Pancreas (tissue), 10 donors: ENCODE measurements at places on chromosomes 7 and 10. TPM values are rescaled to one million over a fixed set of nuclear protein-coding genes. Genes with fewer than 3 reads are reported as not detected.

Gene ZPBP
- 0.19 TPM for total RNA-seq

Gene GBX1
- total RNA-seq = not detected

Gene CISD1
- 11.1 TPM for total RNA-seq

Gene RELN
- total RNA-seq = 1.00 TPM

Gene NEURL1
- total RNA-seq = 19.2 TPM

Gene WNT8B
- 0.18 TPM for total RNA-seq

Gene OR2A1
- not detected for total RNA-seq

DNA sequence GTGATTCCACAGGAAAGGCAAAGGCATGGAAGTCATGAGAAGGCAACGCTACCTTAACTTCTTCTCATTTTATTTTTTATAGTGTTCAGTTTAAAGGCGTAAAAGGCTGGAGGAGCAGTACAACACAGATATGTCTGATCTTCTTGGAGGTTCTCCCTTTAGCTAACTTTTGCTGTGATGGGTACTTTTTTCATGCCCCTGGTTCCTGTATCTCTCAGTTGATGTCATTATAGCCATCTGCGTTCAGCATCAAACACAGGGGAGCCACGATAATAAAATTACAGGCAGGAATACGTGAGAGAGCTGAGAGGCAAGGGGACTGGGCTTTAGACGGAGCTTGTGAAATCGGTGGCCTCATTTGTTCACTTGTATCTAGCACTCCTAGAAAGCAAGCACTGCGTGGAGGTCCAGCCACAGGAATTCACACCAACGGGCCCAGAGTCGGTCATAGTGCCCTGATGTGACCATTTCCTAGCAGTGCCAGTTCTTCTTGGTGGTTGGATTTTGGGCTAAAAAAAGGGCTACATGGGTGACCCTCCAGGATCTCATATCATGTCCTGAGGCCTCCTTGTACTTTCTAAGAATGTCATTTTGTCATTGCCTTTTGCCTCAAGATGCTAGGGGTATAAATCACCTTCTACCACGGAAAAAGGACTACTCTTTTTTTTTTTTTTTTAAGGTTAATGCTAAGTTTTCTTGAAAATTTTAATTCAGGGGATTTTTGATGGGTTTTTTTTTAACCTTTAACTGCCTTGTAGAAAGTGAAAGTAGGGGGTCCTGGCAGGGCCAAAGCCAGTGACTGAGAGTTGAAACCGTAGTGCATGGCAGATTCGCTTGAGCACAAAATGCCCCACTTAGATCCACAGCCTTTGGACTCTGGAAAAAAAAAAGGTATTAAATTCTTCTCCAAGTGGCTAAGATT lies 191.5 kb downstream of the CELF2 start:
- H3K36me3 ChIP-seq = no peaks in the 10 kb centered on the region
- no peak overlapping the region for H3K27ac ChIP-seq
- H3K4me3 ChIP-seq = no peak overlapping the region
- H3K27me3 ChIP-seq = no peaks in the 10 kb centered on the region
- no peak for DNase-seq

GRCh38 chr10:117003336-117003735 lies 1.7 kb downstream of the SHTN1 start:
- H3K4me3 ChIP-seq = peak overlapping the region; percentile 15
- no peaks in the 10 kb centered on the region for H3K27me3 ChIP-seq
- no peak for DNase-seq
- peaks cover 22% of the 10 kb centered on the region for H3K4me1 ChIP-seq
- no peak overlapping the region for H3K27ac ChIP-seq

- no peak for DNase-seq
- H3K27me3 ChIP-seq = no peaks in the 10 kb centered on the region
- H3K4me1 ChIP-seq = no peaks in the 10 kb centered on the region
- H3K4me3 ChIP-seq = no peak overlapping the region
Measured at GRCh38 chr7:100489121-100489520, 5.4 kb downstream of the NYAP1 start.

DNA sequence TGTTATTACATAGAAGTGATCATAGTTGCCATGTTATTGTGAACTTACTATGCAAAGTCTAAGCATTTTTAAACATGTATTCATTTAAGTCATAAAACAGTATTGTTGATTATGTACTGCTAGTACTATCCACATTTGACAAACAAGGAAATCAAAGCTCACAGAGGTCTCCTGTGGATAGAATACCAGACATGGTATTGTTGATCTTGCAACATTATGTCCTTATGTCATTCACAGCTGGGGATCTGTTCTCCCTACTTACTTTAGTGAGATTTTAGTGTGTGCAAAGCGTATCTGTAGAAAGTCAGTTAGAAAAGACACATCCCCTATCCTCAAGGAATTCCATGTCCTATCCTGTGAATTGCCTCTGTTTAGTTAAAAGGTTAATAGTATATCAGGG lies 106.1 kb downstream of the SND1 start:
- no peaks in the 10 kb centered on the region for H3K36me3 ChIP-seq
- no peak overlapping the region for H3K27ac ChIP-seq
- H3K4me1 ChIP-seq = peaks cover 17% of the 10 kb centered on the region
- H3K4me3 ChIP-seq = no peak overlapping the region
- no peak for DNase-seq
- H3K27me3 ChIP-seq = no peaks in the 10 kb centered on the region

DNA sequence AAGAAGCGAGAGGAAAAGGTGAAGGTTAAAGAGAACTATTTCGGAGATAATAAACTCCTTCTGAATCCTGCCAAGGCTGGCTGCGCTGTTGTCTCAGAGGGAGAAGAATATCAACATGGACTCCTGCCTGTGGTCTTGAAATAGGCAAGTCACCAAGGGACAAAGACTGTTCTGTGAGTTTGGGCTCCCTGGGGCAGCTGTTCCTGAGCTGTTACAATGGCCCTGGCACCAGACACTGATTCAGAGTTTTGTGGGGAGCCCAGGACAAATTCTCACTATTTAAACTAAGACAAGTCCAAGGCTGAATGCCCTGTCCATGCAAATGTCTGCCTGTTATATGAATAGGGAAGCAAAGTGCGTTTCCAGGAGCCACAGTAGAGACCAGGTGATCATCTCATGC lies 81.4 kb downstream of the PRPF18 start:
- no peak for DNase-seq
- no peaks in the 10 kb centered on the region for H3K36me3 ChIP-seq
- no peak overlapping the region for H3K27ac ChIP-seq
- no peaks in the 10 kb centered on the region for H3K27me3 ChIP-seq
- H3K4me1 ChIP-seq = no peaks in the 10 kb centered on the region
- H3K4me3 ChIP-seq = no peak overlapping the region

DNA sequence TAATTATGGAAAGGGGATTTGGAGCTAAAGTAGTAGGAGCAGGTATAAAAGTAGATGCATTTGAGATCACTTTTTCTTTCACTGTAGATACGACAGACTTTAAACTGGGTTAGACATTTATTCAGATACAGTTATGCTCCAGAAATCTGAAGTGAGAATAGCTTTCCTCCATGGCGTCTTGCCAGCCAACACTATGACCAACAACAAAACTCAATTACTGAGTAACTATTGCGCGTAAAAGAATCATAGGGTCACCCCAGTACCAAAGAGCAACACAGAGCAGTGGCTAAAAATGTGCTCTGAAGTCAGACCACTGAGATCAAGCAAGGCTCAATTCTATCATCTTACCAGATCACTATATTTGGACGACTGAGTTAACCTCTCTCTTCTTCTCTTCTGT lies 262.5 kb upstream of the SORCS1 start:
- H3K4me3 ChIP-seq = no peak overlapping the region
- H3K27me3 ChIP-seq = no peaks in the 10 kb centered on the region
- no peaks in the 10 kb centered on the region for H3K36me3 ChIP-seq
- no peak overlapping the region for H3K27ac ChIP-seq

DNA sequence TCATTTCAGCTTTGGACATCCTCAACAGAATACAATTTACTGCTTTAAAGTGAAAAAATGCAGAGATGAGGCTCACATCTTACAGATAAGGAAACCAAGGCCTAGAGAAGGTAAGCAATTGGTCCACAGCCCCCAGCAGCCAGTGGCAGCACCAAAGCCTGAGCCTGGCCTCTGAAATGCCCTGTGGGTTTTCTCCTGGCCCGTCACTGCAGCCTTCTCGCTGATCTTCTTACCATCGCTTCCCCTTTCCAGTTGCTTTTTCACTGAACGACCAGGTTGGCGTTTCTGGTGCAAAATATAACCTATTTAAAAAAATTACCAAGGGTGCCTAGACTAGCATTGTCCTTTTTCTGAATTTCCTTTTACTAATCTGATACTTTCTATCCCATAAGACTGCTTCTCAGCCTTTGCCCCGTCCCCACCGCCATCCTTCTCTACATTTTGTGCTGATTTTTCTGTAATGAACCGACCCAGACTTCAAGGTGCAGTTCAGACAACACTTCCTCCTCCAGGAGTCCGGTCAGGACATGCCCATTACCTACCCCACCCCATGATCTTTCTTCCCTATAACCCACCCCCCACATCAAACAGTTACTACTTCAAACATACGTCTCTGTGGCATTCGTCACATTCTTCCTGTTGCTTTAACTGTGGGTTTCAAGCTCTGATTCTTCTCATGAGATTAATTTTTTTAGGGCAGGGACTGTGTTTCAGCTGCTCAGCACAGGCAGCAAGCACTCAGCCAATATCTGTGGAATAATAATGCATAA lies 289.4 kb downstream of the DNAJB6 start:
- H3K36me3 ChIP-seq = no peaks in the 10 kb centered on the region
- H3K27ac ChIP-seq = no peak overlapping the region
- DNase-seq = no peak
- H3K27me3 ChIP-seq = no peaks in the 10 kb centered on the region
- H3K4me1 ChIP-seq = no peaks in the 10 kb centered on the region

DNA sequence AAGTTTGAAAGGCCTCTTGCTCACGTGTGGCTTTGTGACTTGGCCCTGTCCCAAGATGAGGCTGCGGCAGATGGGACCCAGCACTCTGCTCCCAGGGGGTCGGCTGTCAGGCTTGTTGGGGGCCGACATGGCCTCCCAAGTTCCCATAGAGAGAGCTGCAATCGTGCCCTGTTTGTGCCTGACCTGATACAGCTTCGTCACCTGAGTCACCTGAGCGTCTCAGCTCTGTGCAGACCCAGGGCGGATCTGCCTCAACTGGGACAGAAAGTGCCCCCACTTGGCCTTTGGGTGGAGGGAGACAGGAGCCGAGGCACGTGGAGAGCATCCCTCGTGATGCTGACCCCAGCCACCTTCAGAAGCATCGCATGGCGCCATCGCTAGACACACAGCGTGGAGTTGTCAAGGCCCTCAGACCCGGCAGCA lies 21.7 kb downstream of the PAPOLB start:
- H3K36me3 ChIP-seq = no peaks in the 10 kb centered on the region
- no peak overlapping the region for H3K4me3 ChIP-seq
- no peak for DNase-seq
- H3K27me3 ChIP-seq = no peaks in the 10 kb centered on the region
- no peak overlapping the region for H3K27ac ChIP-seq
- H3K4me1 ChIP-seq = no peaks in the 10 kb centered on the region

- no peak overlapping the region for H3K27ac ChIP-seq
- no peak overlapping the region for H3K4me3 ChIP-seq
- DNase-seq = no peak
Measured at GRCh38 chr7:92279396-92280031, 33.7 kb downstream of the ANKIB1 start.

DNA sequence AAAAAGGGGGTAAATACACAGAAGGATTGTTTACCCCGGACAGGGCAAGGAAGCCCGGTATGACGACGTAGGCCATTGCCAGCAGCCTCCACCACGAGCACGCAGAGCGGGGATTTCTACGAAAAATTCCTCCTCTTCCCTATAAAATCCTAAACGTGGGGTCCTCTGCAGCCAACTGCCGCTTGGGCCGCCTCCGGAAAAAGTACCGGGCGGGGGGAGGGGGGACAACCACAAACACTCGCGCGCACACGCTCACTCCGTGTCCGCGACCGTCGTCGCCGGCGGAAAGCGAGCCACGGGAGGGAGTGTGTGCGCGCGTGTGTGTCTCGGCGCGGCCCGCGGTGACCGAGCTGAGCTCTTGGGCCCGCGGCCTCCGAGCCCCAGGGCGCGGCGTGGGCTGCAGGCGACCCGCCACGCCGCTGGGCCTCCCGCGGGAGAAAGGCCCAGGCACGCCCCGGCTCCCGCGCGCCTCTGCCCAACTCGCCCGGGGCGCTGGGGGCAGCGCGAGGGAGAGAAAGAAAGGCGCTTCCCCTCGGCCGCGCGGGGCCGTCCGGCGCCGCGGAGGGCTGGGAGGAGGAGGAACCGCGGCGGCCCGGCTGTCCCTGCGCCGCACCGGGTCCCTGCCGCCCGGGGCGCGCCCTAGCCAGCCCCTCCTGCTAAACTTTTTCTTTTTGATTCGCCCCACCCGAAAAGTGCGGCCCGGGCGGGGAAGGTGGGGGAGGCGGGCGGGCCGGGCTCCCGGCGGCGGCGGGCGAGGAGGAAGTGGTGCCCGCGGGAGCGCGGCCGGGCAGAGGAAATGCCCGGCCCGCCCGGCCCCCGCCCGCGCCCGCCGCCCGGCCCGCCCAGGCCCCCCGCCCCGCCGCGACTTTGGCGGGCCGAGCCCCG lies 1.5 kb downstream of the CTBP2 start:
- no peaks in the 10 kb centered on the region for H3K27me3 ChIP-seq
- peak overlapping the region; percentile 95 for H3K27ac ChIP-seq
- DNase-seq = peak; percentile 79
- peak overlapping the region; percentile 90 for H3K4me3 ChIP-seq
- no peaks in the 10 kb centered on the region for H3K36me3 ChIP-seq
- H3K4me1 ChIP-seq = peaks cover 30% of the 10 kb centered on the region

DNA sequence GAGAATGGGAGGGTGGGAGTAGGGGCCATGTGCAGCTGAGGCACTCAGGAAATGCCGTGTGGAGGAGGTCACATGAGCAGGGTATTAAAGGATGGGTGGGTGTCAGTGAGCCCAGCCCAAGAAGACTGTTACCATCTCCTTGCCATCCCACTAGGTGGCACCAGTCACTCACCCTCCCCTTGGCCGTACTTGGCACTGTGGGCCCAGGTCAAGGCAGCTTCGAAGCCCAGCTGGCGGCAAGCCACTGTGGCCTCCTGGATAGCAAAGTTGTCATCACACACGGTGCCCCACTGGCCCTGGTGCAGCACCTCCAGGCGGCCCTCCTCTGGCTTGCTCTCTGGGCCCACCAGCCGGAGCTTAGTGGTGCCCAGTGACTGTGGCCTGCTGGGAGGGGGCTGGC lies 5.4 kb downstream of the LOXL4 start:
- no peaks in the 10 kb centered on the region for H3K27me3 ChIP-seq
- peak; percentile 76 for DNase-seq
- H3K4me1 ChIP-seq = no peaks in the 10 kb centered on the region
- H3K36me3 ChIP-seq = no peaks in the 10 kb centered on the region
